Activated CD8-positive, alpha-beta memory T cell treated with anti-CD3 and anti-CD28 coated beads for 48 hours (primary cell): ENCODE measurements at places on chromosomes 12 and 14.

GRCh38 chr12:51009056-51009440 lies 17.1 kb downstream of the SLC11A2 start:
- no peak for DNase-seq

DNA sequence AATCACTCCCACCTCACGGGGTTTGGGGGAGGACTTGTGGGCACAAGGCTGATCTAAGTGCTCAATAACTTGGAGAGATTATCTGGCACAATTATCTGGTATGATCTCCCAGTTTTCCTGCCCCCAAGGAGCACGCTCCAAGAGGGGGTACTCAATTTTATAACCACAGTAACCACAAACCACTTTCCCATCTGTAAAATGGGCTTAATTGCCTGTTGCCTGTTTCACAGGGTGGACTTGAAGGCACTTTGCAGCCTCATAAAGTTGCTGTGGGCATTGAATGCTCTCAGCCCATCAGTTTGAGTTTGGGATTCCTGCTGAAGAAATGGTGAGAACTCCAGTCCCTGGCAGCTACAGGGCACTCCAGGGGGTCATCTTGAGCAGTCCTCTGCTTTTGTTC lies 4.4 kb downstream of the SLC8B1 start:
- DNase-seq, result no peak

- no peak for DNase-seq
These were observed 79.9 kb downstream of the NINJ2 start for GRCh38 chr12:583251-583869.

GRCh38 chr12:100574187-100575074 lies 947 bp downstream of the GAS2L3 start:
- no peak for DNase-seq

DNA sequence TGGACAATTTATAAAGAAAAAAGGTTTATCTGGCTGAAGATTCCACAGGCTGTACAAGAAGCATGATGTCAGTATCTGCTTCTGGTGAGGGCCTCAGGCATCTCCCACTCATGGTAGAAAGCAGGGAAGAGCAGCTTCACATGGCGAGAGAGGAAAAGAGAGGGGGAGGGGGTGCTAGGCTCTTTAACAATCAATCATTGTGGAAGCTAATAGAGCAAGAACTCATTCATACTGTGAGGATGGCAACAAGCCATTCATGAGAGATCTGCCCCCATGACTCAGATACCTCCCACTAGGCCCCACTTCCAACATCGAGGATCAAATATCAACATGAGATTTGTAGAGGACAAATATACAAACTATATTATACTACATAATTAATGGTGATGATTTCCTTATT lies 361.9 kb upstream of the FAR2 start:
- DNase-seq, result no peak

DNA sequence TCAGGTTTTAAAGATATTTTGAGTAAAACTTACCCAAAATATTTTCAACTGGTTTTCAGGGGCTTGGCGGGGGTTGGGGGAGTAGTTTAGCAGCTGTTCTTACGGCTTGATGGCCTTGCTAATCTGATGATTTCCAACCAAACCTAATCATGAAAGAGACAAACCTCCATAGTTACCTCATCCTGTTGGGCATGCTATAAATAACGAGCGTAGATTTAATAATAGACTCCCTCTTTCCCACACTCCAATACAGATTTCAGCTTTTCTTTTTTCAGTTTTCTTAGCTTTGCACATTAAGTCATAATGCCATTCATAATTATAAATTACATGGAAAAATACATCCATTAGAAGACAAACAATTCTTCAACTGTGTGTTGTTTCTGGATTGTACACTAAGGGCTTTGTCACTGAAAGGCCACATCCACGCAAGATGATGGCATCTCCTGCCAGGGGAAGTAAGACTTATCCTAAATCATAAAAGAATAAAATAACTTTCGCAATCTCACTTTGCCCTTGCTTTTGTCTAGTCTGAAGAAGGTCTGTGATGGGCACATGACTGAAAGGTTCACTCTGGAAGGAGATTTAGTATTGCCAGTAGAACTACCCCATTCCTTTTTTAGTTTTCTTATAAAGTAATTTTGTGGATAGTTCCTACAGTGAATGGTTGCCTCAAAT lies 23.2 kb downstream of the ITPR2 start:
- no peak for DNase-seq

DNA sequence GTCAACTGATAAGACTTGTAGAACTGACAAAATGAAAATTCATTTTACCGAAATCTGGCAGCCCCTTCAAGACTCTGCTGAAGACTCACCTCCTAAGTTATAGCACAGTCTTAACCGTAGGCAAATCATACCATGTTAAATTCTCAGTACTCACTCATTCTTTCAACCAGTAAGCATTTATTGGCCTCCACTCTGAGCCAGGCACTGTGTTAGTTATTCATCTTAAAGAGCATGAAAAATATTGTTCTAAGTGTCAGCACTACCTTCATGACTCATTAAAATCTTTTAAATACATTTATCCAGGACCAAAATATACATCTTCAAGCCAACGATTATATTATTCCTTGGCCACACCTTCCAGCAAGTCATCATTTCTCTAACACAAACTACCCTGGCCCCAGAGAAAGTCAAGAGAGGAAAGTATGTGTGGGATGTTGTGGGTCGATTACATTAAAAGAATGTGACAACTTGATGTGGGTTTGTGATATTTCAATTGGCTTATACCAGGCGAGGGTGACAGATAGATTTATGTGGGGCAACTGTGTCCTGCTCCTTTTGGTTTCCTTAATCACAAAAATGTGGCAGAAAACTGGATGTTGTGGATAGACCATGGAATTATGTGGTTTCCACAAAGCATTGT lies 55.0 kb downstream of the TMEM30B start:
- DNase-seq, result no peak

DNA sequence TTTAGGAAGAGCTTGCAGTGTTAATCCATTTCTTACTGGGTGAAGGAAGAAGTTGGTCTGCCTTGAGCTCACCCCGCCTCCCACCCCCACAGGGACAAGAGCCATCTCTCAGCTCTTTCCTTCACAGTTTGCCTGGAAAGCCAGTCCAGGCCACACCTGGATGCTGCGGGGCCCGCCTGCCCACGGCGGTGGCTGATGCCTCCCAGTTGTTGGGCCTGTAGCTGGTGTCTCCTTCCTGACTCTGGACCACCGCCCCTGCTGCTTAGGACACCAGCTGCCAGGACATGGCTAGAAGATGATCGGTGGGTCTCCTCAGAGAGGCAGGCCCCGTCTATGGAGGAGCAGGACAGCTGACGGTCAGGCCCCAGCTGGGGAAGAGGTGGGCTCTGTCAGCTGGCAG lies 92.9 kb downstream of the TESC start:
- DNase-seq, result no peak

DNA sequence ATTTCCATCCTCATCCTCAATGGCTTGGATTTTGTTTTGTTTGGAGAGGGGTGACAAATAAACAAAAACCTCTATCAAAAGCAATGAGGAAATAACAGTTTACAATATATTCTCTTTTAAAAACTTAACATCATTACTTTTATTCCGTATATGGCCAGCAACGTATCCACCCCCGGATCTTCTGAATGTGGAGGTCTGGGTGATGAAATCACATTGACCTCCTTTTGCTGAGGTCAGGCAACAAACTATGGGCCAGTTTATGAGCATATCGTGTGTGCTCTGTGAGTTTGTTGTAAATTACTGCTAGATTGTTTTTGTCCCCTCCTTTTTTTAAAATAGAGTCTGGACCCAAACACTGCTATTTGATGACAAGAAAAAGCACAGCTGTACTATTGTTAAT lies 178.1 kb downstream of the BCAT1 start:
- no peak for DNase-seq

DNA sequence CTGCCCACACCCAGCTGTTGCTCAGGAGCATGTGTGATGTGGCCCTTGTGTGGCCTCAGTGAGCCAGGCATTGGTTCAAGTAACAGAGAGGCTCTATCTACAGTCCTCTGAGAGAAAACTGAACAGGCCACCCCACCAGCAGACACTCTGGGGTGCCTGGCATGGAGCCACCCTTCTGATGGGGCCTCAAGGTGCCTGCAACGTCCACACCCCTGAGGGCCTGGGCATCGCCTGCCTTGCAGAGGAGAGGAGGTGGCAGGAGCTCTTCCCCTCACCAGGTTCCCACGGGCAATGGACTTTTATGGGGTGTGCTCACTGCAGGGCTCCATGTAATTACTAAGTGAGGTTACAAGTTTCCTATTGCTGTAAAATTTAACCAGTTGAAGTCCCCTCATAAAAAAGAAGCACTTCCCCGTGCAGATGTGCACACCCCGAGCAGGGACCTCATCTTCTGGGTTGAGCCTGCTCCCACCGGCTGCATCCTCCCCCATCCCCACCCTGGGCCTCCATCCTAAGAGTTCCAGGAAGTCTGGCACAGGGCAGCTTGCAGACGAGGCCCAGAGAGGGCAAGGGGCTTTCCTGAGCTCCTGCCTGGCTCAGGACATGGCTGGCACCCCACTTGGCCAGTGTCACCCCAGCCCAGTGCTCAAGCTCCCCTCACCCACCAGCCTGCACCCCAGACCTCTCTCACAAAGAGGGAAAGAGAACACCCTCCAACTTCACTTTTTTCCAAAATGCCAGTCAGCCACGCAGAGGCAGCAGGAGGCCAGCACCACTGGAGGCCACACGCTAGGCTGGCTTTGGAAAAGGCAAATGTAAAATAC lies 270.4 kb upstream of the RTL1 start:
- DNase-seq, result no peak

- no peak for DNase-seq
These were observed 77.8 kb downstream of the HSD17B6 start for GRCh38 chr12:56840922-56841321.

GRCh38 chr12:12722435-12723148 lies 5.4 kb downstream of the CDKN1B start:
- no peak for DNase-seq

DNA sequence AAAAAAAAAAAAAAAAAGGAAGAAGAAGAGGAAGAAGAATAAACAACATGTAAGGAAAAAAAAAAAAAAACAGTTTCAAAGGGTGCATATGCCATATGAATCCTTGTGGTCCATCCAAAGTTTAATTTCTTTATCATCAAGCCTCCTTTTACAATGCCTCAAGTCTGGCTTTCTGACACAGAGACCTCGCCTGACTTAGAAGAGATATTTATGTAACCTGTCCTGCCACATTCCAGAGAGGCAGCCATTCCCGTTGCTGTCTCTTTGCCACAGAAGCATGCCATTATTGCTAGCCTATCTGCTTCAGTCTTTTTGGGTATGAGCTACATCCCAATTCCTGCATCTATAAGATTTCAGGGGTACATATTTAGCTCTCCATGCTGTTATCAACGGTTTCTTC lies 596.7 kb upstream of the ATP2B1 start:
- DNase-seq, result no peak

DNA sequence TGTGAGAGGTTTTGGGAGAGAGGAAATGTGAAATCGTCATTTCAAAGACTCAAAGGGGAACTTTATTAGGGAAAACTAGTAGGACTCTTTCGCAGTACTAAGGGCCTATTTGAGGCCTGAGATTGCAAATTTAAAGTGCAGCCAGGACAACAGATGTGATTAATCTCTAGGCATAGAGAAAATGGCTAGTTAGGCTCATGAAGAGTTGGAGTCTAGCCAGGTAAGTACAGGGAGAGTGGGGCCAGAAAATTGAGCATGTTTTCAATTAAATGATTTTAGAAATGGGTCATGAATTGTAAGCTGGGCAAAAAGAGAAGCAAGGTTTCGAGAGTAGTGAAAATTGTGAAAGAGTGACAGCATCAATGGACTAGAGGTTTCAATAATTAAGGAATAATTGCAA lies 91.9 kb upstream of the LMNTD1 start:
- no peak for DNase-seq

- no peak for DNase-seq
These were observed 70.8 kb downstream of the SCN8A start for GRCh38 chr12:51661836-51662235.

- DNase-seq, result no peak
These were observed 6.2 kb upstream of the PLEKHH1 start for GRCh38 chr14:67526676-67527459.

DNA sequence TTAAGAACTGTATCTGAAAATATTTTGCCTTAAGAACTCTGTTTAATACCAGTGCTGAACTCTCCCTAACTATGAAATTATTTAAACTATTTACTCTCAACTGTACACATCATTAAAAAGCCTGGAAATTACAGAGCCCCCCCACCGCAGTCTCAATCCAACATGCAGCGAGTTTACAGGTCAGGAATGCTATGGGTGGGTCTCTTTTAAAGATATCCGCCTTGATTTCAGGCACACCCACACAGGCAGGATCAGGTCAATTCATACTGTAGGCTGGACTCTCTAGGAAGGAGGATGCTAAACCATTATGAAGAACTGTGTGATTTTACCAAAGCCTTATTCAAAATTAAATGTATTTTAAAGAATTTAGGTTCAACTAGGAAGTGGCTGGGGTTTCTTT lies 16.5 kb downstream of the SPTLC2 start:
- DNase-seq, result no peak

- no peak for DNase-seq
These were observed 10.5 kb downstream of the ZBTB1 start for GRCh38 chr14:64515053-64515452.

GRCh38 chr12:98022961-98023360 lies 492.4 kb upstream of the TMPO start:
- no peak for DNase-seq

DNA sequence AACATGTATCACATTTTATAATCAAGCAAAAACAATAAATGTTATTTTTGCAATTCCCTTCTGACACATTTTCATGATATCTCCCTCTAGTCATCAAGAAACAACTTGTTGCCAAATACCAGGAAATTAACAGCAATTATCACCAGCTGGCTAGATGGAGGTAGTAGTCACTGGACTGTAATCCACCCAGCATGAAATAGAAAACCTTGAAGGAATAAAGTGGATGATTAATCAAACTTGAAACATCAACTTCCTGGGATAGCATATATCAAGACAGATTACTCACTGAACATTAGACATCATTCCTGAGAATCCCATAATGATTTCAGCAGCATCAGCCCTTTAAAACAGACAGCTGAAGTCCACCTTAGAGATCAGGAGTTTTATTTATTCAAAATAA lies 259.0 kb downstream of the CCDC59 start:
- no peak for DNase-seq

DNA sequence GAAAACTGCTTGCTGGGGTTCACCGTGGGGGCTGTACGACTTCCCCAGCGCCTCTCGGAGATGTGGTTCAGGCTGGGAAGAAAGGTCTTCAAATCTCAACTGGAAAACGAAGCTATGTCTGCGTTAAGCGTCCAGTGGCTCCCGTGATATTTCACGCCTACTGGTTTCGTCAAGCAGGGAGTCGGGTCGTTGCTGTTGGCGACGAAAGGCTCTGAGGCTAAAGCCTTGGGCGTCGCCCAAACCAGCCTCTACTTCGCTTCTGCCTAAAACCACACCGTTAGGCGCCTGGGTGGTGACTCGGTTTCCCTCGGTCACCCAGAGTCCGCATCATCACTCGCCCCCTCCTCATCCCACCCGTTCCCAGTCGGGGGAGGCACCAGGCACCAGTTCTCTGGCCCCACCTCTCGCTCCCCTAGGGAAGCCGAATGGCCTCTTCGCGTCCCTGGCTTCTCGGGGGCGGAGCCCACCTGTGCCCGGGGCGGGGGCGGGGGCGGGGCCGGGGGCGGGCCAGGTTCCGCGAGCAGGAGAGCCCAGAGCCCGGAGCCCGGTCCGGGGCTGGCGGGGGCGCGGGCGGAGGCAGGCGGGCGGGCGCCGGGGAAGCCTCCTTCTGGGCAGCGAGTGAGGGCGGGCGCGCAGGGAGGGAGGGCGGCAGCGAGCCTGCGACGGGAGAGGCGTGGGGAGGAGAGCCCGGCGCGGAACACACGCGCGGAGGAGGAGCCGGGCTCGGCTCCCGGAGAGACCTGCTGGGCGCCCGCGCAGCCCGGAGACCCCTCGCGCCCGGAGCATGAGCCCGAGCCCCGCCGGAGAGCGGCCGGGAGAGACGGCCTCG lies at the start of gene B4GALNT3:
TSS of gene B4GALNT3 (plus strand) at position 510 of the 829 bp plus-strand sequence. CDS start 438 bp downstream, outside the sequence.
- no peak for DNase-seq

GRCh38 chr14:21063479-21063878 lies 5.9 kb downstream of the RNASE8 start:
- DNase-seq, result no peak
